ENCODE measurements at places on chromosomes 3 and 15.

GRCh38 chr15:30990036-30990435 lies 1.4 kb downstream of the MTMR10 start:
- DNase-seq = no peak

- DNase-seq = peak; percentile 77
Measured at GRCh38 chr3:130850044-130850797, 43.7 kb upstream of the ATP2C1 start.

DNA sequence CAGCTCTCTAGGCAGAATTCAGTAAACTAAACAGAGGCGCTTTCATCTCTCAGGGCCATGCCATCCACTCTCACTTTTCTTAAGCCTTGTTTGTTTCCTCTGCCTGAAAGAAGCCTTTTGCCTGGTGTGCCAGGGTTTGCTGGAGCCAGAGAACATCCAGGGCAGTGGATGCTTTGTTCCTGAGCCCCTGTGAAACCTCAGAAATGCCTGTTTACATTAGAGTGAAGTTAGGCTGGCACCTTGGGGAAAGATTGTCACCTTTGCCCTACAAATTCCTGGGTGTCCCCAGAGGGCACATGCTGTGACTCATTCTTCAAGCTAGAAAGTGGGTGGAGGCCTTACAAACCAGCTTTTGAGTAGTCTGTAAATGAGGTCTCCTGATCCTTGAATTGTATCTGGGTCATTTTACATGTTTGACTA lies 10.7 kb upstream of the TRAK1 start:
- peak; percentile 47 for DNase-seq

DNA sequence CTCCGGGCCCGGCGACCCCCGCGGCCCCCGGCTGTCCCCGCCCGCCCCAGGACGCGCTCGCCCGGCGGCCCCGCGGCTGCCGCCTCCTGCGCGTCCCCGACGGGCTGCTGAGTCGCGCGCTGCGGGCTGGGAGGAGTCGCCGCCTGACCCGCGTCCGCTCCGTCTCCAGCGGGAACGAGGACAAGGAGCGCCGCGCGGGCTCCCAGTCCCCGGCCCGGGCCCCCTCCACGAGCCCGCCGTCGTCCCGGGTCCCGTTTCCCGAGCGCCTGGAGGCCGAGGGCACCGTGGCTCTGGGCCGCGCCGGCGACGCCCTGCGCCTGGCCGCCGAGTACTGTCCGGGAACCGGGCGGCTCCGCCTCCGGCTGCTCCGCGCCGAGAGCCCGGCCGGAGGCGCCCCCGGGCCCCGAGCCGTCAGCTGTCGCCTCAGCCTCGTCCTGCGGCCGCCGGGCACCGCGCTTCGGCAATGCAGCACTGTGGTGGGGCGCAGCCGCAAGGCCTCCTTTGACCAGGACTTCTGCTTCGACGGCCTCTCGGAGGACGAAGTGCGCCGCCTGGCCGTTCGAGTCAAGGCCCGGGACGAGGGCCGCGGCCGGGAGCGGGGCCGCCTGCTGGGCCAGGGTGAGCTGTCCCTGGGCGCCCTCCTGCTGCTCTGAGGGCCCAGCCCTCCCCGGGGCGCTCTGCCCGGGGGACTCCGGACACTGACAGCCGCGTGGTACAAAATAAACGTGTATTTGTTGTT lies 1.5 kb downstream of the C2CD4A start:
- peak; percentile 49 for DNase-seq

DNA sequence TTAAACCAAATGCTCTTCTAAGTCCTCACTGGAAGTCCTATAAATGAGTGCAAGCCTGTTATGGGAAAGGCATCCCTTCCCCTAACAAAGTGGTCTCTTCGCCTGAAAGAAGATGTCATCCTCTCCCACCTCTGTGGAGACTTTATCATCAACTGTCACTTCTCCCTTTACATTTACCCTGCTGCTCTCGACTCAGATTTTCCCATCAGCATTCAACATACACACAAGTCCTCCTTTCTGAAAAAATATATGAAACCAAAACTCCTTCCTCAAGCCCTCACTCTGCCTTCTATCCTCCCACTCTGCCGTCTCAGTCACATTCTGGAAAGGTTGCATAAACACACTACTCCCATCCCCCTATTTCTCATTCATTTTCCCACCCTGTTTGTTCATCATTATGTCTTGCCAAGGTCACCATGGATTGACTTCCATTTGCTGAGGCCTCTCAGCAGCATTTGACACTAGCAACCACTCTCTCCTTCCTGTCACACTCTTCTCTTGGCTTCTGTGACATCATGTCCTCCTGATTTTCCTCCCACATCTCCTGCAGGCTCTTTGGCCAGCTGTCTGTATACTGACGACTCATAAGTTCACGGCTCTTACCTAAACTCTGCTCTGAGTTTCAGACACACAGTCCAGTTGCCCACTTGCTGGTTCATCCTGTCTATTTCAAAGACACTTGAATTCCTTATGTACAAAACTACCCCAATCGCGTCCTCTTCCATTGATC lies 70.3 kb upstream of the SMAD3 start:
- no peak for DNase-seq

DNA sequence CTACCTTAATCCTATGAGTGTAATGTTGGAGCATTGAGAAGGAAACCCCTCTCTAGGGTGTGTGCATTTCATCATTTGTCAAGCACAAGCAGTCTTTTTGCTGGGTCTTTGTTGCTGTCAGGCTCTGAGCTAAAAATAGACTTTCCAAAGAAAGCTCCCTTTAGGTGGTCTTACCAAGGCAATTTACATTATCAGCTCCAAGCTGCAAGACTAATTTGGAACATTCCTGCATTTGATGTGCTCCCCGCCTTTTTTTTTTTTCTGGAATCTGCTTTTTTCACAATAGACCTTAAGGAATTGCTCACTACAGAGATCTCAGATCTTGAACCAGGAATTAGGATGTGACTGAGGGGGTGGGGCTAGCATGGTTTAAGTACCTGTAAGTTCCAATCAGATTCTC lies 60.6 kb upstream of the STAC start:
- DNase-seq = no peak

DNA sequence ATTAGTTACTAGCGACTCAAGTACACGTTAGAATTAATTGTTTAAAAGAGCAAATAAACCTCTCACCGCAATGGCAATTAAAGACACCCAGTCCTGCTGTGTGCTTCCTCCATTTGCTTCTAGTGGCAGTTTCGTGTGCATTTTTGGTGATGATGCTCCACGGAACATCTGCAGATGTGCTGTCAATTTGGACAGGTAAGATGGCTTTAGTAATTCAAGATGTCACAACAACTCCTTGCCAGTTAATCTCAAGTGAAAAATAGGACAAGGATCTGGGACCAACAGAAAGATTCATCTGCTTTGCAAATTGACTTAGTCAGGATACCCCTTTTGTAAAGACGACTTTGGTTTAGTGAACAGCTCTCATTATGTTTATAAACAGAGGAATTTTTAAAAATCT lies 320.9 kb downstream of the GABRB3 start:
- no peak for DNase-seq

DNA sequence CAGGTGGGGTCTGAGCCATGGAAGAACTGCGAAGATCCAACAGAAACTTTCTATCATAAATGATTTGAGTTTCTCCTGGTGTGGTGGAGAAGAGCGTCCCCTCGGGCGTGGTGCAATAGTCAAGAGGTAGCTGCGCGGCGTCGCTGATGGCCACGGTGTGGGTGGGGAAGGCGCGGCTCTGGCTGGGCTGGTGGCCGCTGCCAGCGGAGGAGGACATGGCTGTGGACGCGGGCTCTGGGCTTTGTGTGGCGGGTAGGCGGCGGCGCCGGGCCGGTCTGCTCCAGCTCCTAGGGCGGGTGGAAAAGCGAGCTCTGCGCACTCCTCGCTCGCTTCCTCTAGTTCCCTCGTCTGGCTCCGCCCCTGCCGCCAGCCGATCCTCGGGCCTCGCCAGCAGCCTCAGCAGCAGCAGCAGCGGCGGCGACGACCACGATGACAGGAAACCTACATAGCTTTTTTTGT lies 5.9 kb downstream of the STARD9 start:
- DNase-seq = peak; percentile 90

- DNase-seq = peak; percentile 29
Measured at GRCh38 chr15:40439461-40439959, 1.2 kb upstream of the BAHD1 start.

DNA sequence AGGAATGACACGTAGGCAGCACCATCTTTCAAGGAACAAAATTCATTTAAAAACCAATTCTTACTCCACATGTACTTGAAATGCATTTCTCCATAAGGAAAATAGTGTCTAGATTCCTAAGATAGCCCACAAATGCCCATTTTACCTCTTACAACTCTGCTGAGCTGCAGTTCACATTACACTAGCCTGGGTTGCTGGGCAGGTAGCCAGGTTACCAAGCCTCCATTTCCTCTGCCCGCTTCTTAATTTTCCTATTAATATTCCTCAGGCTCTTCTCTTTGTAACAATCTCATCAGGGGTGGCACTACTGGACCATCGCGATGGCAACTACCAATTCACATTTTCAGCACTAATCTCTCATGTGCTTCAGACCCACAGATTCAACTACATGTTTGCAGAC lies 10.8 kb downstream of the ATP13A3 start:
- no peak for DNase-seq

DNA sequence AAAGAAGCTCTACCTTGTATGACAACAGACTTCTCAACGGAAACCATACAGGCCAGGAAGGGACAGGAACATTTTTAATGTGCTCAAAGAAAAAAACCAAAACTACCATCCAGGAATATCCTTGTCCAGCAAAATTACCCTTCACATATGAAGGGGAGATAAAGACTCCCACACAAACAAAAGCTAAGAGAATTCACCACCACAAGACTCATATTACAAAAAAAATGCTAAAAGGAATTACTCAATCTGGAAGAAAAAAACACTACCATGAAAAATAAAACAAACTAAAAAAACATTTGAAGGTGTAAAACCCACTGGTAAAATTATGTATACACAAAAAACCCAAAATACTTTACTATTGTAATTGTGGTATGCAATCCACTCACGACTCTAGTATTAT lies 57.2 kb downstream of the DLG1 start:
- DNase-seq = no peak

DNA sequence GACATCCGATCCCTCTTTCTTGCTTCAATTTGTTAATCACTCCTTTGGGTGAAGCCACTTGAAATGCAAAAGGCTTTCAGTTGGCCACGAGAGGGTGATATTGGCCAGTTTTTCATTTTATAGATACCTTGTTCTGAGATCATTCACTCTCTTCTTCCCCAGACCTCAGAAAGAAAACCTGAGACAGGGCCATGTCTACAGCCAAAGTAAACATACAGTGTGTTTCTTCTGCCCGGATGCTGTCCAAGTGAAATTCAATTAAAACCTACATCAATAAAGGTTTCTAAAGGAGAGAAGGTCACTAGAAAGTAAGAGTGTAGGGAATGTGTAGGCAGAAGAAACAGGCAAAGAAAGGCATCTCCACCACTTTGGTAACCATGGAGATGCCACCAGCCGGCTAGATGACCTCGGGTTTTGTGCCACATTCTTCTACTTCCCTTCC lies 39.5 kb upstream of the FMN1 start:
- peak; percentile 15 for DNase-seq

DNA sequence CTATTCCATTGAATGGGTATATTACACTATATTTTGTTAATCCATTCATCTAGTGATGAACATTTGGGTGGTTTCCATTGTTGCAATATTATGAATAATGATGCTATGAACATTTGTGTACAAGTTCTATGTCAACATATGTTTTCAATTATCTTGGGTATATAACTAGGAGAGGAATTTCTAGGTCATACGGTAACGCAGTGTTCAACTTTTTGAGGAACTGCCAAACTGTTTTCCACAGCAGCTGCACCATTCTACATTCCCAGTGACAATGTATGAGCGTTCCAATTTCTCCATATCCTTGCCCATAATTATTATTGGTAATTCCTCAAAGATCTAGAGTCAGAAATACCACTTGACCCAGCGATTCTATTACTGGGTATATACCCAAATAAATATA lies 24.1 kb upstream of the RORA start:
- DNase-seq = no peak

GRCh38 chr3:171228240-171228639 lies 201.7 kb upstream of the SLC2A2 start:
- DNase-seq = no peak

DNA sequence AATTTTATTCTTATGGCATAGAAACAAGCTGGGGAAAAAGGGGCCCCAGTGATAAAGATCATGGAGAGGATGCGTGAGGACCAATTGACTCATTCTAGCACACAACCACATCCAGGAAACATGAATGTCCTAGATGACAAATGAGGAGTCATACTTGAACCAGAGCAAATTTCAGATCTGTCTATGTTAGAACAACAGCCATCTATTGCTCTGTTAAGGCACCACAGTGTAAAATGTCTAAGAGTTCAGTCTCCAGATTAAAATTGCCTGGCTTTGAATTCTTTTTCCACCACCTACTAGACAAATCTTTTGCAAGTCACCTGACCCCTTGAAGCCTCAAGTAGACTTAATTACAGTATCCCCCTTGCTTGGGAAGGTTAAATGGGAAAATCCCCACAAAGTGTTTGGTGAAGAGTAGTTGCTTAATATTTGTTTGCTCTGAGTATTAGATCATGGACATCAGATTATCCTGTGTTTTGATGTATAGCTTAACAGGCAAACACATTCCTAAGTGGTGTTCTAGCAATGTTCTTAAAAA lies 258.7 kb upstream of the TGFBR2 start:
- peak; percentile 67 for DNase-seq

GRCh38 chr15:35168464-35168863 lies 83.4 kb upstream of the NANOGP8 start:
- no peak for DNase-seq

GRCh38 chr3:50177346-50177745 lies 14.1 kb upstream of the GNAT1 start:
- DNase-seq = no peak

DNA sequence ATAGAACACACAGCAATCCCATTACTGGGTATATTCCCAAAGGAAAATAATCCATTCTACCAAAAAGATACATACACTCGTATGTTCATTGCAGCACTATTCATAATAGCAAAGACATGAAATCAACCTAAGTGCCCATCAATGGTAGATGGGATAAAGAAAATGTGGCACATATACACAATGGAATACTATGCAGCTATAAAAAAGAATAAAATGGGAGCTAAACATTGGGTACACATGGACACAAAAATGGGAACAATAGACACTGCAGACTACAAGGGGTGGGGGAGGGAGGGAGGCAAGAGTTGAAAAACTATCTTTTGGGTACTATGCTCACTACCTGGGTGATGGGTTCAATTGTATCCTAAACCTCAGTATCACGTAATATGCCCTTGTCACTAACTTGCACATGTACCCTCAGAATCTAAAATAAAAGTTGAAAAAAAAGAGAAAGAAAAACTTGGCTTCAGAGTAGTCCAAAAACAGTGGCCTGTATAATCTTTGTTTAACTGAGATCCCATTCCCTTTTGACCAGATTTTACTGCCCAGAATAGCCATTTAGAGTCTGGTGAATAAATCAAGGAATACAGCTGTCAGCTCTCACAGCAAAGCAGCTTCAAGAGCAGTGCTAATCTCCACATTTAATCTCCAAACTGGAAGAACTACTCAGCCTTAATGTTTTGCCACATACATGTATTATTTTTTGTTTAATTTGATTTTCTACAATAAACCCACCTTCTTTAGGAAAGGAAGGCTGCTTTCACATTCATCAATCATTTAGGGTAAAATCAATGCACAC lies 54.5 kb upstream of the XRN1 start:
- no peak for DNase-seq

GRCh38 chr3:47611576-47611975 lies 32.9 kb upstream of the CSPG5 start:
- no peak for DNase-seq

- DNase-seq = no peak
Measured at GRCh38 chr3:152349392-152349791, 80.7 kb downstream of the MBNL1 start.

GRCh38 chr3:118075873-118076272 lies 958.8 kb downstream of the IGSF11 start:
- no peak for DNase-seq

GRCh38 chr15:96702589-96702988 lies 372.1 kb downstream of the NR2F2 start:
- DNase-seq = no peak

All from activated CD4-positive, alpha-beta T cell treated with anti-CD3 and anti-CD28 coated beads for 36 hours (primary cell).